ENCODE measurements at places on chromosomes 7 and 10.

GRCh38 chr7:112080978-112081377, 125.2 kb downstream of the DOCK4 start:
- DNase-seq: no peak

DNA sequence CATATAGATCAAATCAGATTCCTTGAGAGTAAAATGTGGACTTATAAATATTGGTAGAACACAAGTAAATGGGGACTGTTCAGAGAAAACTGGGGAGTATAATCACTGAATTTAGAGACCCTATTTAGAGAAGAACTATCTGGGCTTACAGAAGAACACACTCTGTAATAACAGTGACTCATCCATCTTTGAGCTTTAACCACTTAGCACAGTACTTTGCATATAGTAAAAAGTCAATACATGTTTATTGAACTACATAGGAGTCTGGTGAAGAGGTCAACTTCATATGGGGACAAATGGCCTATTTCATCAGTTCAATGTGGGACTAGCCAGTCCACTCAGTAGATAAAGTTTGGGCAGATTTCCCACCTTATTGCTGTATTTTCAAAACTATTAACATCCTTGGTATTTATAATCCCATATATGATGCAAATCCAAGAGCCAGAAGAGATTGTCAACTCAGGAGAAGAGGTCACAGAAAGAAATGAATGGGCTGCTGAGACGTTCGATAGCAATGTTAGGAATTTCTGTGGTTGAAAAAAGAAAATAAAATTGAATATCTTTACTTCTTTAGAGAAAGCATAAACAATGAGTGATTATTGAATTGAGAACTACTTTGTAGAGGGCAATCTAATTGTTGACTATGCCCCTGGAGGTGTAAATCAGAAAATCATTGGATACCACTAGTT, 119.3 kb upstream of the CACNA2D1 start:
- no peak for DNase-seq

DNA sequence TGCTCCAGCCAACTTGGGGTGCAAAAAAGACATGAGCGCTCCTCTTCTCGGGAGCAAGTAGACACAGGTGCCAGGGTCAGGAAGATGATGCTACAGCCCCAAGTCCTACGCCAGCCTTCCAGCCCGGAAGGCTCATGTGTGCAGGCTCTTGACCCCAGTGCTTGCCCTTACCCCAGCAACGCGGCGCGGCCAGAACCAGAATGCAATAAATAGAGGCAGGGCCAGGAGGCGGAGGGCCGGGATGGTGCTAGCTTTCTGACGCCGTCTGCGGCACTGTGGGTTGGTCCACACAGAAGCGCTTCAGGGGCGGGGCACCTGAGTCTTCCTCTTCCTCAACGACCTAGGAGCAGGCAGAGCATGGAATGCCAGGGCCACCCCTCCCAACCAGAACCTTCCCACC, 15.0 kb upstream of the BAZ1B start:
- no peak for DNase-seq

- DNase-seq: no peak
These were observed 85.2 kb upstream of the AMPH start for GRCh38 chr7:38716397-38716796.

DNA sequence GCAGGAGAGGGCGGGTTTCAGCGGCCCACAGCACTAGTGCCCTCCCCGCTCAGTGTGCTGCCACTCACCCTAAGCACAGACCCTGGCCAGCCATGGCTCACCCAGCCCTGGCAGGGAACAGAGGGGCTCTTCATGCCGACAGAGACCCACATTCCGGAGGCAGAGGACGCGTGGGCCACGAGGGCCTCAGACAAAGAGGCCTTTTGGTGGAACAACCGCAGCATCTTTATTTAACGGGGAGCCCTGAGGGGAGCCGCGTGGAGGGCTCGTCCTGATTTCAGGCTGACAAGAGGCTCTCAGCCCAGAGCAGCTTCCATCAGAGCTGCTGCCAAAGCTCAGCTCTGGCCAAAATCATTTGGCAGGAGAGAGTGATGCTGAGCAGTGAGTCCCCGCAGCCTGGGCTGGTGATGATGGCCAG, 127.8 kb downstream of the SH3PXD2A start:
- DNase-seq: no peak

DNA sequence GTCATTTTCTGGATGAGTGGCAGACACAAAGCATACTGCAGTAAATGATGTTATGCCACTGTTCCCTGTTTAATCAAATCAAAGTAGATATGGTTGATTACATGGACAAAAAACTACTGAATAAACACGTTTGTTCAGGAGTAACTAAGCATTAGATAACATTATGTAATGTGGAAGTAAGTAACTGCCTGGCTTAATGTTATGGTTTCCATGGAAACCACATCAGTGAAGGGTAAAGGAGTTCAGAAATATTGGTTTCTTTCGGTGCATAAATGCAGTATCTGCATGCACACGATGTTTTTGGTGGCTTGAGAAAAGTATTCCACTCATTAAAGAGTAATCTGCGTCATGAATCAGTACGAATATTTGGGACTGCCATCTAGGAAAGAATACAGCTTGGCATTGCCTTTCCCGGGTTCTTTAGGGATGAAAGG, 131.3 kb upstream of the PRKCQ start:
- no peak for DNase-seq

- DNase-seq: no peak
These were observed 37.3 kb upstream of the ADAM12 start for GRCh38 chr10:126425489-126426065.

GRCh38 chr7:95238252-95238943, 85.9 kb downstream of the PON1 start:
- DNase-seq: no peak

- no peak for DNase-seq
These were observed 163.6 kb downstream of the DNAJB6 start for GRCh38 chr7:157500171-157500960.

DNA sequence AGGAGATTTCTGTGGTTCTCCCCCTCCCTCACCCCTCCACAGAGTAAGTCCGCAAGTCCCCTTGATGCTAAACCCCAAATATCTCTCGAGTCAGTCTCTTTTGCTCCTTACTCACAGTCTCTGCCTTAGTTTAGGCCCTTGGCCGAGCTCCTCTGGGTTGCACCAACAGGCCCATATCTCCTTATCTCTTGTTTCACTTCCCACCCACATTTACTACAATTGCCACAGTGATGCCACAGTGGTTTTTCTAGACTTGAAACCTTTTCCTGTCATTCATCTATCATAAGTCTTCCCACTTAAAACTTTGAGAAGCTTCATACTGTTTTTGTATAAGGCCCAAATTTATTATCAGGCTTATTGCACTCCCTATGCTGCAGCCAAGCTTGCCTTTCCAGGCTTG, 23.4 kb upstream of the NME8 start:
- DNase-seq: no peak

- DNase-seq: no peak
These were observed 71.2 kb upstream of the FAM20C start for GRCh38 chr7:121002-121785.

DNA sequence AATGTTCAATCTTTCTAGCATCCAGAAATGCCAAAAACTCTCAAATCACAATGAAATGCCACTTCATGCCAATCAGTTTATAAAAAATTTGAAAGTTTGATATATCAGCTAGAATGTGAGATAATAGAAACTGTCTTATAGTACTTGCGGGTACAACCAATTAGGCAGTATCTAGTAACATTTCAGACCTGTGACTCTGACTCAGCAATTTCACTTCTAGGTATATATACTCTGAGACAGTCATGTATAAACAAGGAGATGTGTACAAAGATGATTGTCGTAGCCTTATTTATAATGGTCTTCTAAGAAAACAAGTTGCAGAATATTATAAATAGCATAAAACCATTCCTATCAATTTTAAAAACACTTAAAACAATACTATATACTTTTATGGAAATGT, 252.3 kb upstream of the PODXL start:
- DNase-seq: no peak

GRCh38 chr10:111037858-111038257, 39.0 kb upstream of the ADRA2A start:
- DNase-seq: no peak

GRCh38 chr10:86170255-86171108, 196.1 kb downstream of the GRID1 start:
- DNase-seq: no peak

DNA sequence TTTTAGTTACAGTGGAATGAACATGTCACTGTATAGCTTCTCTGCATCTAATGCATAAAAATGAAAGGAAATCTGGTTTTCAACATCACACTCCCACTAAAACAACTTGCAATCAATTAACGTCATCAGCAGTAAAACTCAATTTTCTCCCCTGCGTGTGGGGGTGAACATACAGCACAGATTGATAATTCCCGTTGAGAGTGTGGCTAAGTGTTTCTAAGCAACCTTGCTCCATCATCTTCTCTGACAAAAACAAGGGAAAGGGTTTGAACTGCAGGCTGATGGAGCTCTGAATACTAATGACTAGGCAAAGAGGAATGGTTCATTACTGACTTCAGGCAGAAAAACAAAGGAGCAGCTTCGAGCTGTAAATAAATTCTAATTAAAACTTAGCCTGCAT, 238.3 kb downstream of the PARD3 start:
- no peak for DNase-seq

DNA sequence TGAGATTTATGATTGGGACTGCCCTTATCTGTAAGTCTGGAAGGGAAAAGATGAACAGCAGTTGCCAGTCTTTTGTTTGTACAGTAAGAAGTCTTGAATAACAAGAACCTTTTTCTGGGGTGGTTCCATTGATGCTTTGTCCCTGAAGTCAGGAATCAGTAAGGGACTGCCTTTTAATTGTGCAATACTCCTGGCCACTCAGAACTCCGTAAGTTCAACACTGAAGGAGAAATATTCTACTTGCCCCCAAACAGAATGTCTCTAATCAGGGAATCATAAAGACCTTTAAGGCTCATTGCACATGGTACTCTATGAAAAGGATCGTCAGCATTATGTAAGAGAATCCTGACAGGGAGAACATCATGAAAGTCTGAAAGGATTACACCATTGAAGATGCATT, 361.4 kb downstream of the EXOC4 start:
- no peak for DNase-seq

- no peak for DNase-seq
These were observed 41.4 kb downstream of the PRTFDC1 start for GRCh38 chr10:24911029-24911428.

DNA sequence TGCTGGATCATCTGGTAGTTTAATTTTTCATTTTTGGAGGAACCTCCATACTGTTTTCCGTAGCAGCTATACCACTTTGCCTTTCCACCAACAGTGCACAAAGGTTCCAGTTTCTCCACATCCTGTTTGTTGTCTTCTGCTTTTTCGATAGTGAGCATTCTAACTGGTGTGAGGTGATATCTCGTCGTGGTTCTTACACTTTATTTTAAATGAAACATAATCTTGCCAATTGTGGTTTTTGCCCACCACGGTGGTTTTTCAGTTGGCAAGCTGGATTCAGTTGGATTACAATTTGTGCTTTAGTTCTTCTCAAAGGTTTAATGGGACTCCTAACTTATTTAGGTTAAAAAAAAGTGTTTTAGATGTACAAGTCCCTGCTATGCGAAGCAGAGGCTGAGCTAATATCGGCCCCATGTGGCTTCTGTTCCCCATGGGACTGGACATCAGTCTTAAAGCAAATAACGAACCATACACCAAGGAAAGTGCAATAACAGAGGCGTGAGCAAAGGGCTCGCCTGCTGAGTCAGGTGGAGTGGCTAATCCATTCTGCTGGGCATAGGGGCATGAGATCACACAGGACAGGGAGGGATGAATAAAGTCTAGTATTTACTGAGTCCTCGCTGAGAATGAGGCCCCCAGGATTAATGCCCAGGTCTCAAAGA, 153.6 kb downstream of the AOAH start:
- no peak for DNase-seq

DNA sequence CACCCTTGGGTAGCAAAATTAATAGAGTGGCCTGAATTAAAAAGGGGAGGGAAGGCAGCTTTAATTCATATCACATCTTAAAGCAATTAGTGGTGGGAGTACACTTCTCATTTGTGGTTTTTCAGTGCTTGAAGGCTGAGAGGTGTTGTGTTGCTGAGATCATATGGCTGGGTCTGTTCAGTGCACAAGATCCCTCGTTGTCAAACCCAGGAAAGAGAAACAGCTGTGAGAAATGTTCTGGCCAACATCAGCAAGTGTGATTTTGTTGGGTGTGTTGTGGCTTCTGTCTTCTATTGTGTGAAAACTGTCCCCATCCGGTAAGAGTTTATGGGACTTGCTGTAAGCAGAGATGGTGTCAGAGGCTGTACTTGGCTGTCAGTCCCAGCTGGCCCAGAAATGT, 197.9 kb upstream of the BMPER start:
- no peak for DNase-seq

- no peak for DNase-seq
These were observed 122.9 kb upstream of the BET1 start for GRCh38 chr7:94127026-94127425.

DNA sequence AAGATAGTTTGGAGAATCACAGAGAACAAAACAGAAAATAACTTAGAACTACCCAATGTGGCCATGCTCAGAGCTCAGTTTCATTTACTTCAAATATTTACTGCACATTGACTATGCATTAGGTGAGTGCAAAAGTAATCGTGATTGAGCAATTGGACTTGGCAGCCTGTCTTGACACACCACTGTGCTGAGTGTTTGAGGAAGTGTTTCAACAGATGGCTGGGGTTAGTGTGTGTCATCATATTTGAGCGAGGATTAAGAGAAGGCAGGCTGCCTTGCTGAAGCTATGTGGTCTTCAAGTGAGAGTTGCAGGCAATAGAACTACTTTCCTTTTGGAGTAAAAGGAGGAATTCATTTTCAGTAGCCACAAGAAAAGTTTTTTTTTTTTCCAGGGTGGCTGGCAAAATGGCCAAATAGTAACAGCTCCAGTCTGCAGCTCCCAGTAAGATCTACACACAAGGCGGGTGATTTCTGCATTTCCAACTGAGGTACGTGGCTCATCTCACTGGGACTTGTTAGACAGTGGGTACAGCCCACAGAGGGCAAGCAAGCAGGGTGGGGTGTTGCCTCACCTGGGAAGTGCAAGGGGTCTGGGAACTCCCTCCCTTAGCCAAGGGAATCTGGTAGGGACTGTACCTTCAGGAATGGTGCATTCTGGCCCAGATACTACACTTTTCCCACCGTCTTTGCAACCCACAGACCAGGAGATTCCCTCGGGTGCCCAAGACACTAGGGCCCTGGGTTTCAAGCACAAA, 37.6 kb downstream of the AKR1C4 start:
- no peak for DNase-seq

DNA sequence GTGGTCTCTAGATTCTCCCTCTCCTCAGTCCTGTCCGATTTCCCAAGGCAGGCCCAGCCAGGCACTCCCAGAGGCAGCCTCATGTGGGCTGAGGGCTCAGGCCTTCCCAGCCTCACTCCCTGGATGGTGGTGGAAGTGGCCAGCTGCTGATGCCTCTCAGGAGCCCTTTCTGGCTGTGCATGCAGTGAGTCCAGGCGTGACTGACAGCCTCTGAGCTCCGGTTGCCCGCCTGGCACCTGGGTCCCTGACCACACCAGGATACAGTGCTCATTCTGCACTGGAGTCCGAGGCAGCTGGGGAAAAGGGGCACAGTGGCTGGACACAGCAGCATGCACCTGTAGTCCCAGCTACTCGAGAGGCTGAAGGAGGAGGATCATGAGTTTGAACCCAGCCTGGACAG, 132.6 kb downstream of the CUL2 start:
- DNase-seq: no peak
